ENCODE measurements at places on chromosomes 5 and 9.

DNA sequence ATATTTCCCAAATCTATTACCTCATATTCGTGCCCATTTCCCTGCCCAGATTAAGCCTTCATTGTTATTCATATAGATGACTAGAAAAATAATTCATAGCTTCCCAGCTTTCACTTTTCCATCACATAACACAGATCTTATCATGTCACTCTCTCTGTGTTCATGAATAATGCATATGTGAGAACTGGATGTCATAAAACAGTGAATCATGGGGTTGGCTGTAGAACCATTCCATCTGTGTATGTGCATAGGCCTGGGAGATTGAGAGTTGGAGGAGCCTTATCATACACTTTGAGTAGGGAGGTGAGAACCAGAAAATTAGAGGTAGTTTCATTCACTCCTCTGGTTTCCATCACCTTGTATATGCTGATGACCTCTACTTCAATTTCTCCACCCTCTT is 73.9 kb upstream of the RANBP6 start:
- DNase-seq: no peak

- DNase-seq: no peak
Measured at GRCh38 chr9:110744715-110745384, 76.3 kb downstream of the MUSK start.

- DNase-seq: no peak
Measured at GRCh38 chr5:115785381-115786065, 30.9 kb downstream of the CDO1 start.

DNA sequence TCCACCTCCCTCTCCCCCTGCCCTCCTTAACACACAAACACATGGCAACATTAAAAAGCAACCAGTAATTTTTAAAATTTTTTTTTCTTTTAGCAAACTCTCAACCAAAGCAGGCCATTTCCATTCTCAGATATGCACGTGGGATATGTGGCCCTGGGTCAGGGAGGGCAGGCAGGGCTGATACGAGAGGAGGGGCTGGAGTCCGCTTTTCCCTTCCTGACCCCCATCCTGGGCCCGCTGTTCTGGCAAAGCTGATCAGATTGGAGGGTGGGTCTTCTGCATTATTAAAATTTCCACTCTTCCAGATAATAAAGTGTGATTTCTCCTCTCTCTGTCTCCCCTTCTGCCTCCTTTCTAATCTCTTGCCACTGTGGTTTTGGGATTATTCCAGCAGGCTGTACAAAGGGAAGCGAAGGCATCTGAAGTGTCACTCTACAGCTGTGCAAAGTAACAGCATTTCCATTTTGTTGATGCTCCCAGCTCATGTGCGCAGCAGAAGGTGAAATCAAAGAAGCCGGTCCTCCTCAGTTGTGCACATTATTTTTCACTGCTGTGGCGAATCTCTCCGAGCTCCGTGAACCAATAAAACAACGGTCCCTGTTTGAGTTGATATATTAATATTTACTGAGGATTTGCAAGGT is 12.0 kb downstream of the IRX1 start:
- DNase-seq: no peak

- DNase-seq: no peak
Measured at GRCh38 chr9:115106642-115107041, 11.3 kb downstream of the TNC start.

- DNase-seq: no peak
Measured at GRCh38 chr9:34826999-34827538, 117.1 kb upstream of the CCL21 start.

GRCh38 chr5:74286734-74287695 is 353.5 kb downstream of the ENC1 start:
- DNase-seq: no peak

DNA sequence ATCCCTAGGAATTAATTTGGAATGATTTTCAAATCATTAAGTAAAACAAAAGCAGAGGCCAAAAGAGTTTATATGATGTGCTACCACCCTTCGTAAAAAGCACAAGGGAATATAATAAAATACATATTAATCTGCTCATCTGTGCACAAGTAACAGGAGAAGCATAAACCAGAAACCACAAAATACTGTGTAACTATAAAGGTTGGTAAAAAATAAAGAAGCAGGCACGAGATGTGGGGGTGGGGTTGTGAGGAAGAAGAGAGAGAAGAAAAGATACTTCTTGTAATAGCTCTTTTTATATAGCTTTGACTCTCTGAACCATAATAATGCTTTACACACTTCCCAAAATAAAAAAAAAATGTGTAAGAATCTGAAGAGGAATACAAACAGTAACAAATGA is 214.9 kb upstream of the EFNA5 start:
- no peak for DNase-seq

DNA sequence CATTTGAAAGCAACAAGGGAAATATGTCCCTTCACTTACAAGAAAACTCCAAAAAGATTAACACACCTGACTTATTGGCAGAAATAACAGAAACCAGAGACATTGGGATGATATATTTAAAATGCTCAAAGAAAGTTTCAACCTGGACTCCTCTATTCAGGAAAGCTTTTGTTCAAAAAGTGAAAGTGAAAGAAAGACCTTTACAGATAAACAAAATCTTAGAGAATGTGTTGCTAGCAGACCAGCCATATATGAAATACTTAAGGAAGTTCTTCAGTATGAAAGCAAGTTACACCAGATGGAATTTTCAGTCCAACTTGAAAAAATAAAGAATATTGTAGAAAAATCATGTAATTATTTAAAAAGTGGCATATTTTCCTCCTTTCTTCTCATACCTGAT is 1075.1 kb downstream of the NR2F1-AS1 start:
- DNase-seq: no peak

DNA sequence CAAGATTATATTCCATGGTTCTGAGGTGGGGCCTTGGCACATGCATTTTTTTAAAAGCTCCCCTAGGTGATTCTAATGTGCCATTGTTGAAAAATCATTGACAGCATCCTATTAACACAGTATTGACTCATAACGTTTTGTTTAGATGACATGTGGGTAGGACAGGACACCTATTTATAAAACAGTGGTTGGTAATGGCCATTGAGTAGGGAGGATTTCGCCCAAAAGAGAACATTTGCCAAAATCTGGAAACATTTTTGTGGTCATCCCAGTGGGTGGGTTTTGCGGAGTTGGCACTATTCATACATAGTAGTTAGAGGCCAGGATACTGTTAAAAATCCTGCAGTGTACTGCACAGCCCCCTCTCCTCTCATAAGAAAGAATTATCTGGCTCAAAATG is 6.4 kb upstream of the CHD1 start:
- no peak for DNase-seq

DNA sequence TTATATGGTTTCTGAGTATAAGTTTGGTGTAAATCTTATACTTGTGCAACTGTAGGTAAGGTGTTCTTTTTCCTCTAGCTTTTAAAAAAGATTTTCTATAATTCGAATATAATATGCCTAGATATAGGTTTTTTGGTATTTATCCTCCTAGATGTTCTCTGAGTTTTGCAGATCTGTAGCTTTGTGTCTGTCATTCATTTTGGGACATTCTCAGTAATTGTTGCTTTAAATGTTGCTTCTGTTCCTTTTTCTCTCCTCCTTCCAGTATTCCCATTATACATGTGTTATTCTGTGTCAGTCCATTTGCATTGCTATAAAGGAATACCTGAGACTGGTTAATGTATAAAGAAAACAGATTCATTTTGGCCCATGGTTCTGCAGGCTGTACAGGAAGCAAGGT is 33.7 kb downstream of the LURAP1L start:
- no peak for DNase-seq

- DNase-seq: no peak
Measured at GRCh38 chr5:41878173-41878572, 7.9 kb upstream of the OXCT1 start.

DNA sequence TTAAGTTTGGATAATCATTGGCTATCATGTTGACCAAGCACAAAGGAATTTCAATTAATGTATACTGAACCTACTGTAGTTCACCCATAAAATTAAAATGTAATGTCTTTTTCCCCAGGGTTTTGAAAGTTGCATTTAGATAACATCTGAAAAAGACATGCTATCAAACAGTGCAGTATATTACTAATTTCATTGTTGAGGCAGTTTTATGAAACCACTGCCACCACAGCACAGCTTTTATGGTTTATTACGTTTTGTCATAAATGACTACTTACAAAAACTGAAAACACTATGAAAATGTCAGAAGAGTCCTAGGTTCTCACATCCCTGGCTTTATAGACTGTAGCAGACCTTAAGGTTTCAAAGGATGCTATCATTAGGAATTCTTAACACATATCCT is 32.0 kb upstream of the HAPLN1 start:
- DNase-seq: no peak

- no peak for DNase-seq
Measured at GRCh38 chr5:138541511-138542179, 1.4 kb downstream of the ETF1 start.

DNA sequence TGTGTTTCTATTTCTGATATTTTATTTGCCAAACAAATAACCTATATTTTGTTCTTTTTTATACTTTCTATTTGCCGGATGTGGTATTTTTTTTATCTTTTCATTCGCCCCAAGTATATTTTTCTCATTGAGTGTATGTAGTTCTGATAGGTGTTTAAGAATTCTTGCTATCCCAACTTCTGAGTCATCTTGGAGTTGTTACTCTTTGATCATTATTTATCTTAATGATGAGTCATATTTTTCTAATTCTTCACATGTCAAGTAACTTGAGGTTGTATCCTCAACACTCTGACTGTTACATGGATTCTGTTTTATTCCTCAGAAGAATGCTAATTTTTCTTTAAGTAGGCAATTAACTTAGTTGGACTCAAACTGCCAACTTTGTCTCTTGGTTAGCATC is 498.1 kb downstream of the TLE1 start:
- no peak for DNase-seq

DNA sequence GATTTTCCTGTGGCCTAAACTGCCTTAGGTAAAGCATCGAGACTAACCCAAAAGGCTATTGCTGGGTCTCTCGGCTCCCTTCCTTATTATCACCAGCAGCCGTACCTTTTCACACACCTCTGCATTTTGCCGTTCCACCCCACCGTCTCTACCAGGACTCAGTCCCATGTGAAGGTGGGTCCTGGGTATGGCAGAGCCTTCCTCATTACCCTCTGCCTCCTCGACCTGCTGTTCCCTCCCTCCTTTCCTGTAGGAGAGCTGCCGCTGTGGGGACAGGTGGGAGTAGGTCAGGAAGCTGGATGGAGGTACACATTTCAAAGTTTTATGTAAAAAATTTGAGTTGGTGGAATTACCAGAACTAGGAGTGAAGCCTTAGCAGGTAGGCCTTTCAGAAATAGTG is 1.8 kb downstream of the CCL28 start:
- DNase-seq: no peak

DNA sequence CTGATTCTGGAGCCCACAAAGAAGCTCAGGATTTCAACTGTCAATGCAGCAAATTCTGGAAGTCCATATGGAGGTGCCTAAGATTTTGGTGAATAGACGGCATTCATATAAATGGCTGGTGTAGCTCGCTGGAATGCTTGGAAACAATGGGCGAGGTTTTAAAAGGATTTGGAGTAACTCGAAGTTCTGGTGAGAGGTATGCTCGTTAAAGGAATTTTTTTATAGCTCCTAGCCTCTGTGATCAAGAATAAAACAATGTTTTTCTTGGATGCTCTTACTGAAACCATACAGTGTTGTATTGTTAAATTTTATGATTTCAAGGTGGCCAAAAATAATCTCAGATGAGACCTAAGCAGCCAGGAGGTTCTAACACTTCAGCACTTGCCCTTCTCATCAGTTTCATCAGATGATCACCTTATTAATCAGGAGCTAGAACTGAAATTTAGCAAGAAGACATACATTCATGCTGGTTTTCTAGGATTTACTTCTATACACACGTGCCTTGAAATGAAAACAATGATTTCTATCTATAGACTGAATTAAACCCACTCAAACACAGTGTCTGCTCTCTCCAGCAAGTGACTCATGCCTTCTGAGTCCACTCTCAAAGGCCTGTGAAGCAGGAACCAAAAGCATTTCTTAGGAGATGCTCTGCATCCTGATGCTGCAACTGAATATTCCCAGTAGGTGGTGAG is 79.2 kb downstream of the OTULIN start:
- no peak for DNase-seq

- DNase-seq: no peak
Measured at GRCh38 chr5:77145666-77146065, 58.6 kb upstream of the ZBED3 start.

- no peak for DNase-seq
Measured at GRCh38 chr9:78549711-78550110, 252.8 kb downstream of the PSAT1 start.

DNA sequence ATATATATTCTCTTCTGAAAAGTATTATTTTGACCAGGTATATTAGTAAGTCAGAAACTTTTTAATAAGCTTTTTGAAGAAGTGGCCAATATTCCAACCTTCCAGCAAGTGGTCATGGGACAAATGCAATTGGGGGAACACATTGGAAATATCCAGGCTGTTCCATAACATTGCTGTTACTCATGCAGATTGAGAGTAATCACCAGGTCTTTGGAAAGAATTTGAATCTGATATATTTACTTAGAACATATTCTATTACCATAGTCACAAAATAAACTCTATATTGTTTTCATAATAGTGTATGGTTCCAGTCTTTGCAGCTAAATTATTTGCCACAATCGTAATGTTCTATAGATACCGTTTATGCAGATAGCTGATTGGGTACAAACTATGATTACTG is 102.8 kb downstream of the TAF11L14 start:
- no peak for DNase-seq

- no peak for DNase-seq
Measured at GRCh38 chr9:113915817-113916434, 39.8 kb downstream of the ZNF618 start.

- no peak for DNase-seq
Measured at GRCh38 chr5:127358284-127358683, 67.7 kb downstream of the MEGF10 start.

DNA sequence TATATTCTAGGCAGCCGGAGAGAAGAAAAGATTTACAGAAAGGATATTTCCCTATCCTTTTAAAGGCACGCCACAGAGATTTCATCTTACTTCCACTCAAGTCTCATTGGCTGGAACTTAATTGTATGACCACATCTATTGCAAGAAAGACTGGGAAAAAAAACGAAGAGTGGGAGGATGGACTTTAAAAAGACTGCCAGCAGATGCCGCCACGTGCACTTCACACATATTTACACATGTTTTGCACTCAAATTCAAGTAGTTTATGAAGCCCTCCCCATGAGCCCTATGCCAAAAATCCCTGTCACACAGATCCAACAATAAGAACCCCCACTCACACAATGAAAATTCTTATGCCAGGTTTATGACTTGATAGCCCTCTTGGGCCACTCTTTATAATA is 138.5 kb upstream of the TYRP1 start:
- DNase-seq: no peak

- no peak for DNase-seq
Measured at GRCh38 chr9:106893088-106893487, 30.1 kb downstream of the ZNF462 start.

- DNase-seq: no peak
Measured at GRCh38 chr9:95754533-95755420, 120.7 kb upstream of the ERCC6L2 start.
